ENCODE measurements at places on chromosomes 2 and 18. TPM values are rescaled to one million over a fixed set of nuclear protein-coding genes. Genes with fewer than 3 reads are reported as not detected.
A peak's percentile ranks its signal among the peaks of the same experiment; 100 is the strongest.

- DNase-seq: no peak
Observed at GRCh38 chr2:151766437-151767153, 32.3 kb upstream of the NEB start.

DNA sequence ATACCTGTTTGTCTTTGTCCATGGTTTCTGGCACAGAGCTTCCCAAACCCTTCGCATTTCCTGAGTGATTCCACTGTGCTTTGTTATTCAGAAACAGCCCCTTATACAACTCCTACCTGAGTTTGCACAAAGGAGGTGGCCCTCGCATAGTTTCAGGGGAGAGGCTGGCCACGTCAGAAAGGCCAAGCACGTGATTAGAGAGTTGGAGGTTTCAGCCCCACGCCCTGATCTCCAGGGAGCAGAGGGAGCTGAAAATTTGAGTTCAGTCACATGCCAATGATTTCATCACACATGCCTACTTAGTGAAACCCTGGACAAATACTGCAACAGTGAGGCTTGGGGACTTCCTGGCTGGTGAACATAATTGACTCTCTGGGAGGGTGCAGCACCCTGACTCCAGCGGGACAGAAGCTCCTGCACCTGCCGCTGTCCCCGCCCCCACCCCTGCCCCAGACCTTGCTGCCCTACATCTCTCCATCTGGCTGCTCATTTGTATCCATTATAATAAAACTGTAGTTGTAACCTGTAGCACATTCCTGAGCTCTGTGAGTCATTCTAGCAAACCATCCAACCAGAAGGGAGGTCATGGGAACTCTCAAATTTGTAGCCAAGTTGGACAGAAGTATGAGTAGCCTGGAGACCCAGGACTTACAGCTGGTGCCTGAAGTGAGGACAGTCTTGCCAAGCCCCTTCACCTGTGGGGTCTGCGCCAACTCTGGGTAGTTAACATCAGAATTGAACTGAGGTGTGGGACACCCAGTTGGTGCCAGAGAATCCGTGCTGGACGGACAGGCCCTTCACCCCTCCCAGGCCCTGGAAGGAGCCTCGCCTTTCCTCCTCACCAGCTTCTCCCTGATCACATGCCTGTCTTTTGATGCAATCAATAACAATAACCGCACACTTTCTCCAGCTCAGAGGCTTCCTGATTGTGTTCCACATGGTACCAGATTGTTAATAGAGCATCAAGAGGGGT lies 224.3 kb downstream of the ANAPC1 start:
- DNase-seq: peak; percentile 72

DNA sequence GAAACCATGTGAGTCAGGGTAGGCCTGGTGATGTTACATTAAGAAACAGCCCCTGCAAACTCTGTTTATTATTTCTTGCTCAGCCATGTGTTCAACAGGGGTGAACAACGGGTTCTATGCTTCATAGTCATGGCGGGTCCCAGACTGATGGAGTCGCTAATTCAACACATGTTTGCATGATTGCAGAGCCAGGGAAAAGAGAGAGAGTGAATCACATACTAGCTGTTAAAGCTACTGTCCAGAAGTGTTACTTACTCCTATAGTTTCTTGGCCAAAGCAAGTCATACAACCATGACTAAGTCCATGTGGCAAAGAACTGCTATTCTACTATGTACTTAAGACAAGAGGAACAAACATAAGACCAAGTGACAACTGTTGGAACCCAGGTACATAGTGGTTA lies 241.2 kb upstream of the SKOR2 start:
- DNase-seq: no peak

GRCh38 chr2:101827246-101827645 lies 129.7 kb downstream of the MAP4K4 start:
- DNase-seq: peak; percentile 77

GRCh38 chr18:6207116-6207515 lies 207.6 kb downstream of the L3MBTL4 start:
- DNase-seq: peak; percentile 53

DNA sequence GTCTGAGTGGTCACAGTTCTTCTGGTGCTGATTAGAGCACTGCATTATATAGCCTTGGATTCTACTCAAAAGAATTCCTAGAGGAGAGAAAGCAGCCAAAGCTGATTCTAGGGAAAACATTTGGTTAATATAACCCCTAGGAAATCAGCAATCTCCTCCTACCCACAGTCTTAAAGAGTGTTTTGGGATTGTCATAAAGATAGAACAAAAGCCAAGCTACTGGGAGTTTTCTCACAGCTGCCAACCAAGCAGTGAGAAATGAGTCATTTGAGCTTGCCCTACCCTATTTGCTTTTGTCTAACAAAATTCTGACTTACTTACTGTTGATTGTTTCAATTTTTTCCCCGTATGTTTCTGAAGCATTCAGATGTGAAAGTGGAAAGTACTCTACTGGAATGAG lies 469.3 kb downstream of the PLCL1 start:
- DNase-seq: peak; percentile 36

- no peak for DNase-seq
Observed at GRCh38 chr2:121193185-121193584, 91.8 kb downstream of the TFCP2L1 start.

DNA sequence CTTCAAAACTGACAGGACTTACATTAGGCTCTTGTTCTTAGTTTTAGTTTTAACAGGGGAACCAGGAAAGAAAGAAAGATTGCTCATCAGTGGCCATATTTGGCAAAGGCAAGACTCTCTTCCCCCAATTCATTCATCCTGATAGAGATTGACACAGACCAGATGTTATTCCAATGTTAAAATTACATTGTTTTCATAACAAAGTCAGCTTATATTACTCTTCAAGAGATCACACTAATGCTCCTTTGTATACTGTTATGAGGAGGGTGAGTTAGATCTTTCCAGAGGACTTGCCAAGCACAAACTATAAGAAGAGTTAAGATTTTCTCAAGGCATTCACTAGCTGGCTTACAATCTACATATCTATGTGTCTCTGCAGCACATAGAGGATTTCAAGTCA lies 252.1 kb downstream of the SLC8A1 start:
- DNase-seq: peak; percentile 57

DNA sequence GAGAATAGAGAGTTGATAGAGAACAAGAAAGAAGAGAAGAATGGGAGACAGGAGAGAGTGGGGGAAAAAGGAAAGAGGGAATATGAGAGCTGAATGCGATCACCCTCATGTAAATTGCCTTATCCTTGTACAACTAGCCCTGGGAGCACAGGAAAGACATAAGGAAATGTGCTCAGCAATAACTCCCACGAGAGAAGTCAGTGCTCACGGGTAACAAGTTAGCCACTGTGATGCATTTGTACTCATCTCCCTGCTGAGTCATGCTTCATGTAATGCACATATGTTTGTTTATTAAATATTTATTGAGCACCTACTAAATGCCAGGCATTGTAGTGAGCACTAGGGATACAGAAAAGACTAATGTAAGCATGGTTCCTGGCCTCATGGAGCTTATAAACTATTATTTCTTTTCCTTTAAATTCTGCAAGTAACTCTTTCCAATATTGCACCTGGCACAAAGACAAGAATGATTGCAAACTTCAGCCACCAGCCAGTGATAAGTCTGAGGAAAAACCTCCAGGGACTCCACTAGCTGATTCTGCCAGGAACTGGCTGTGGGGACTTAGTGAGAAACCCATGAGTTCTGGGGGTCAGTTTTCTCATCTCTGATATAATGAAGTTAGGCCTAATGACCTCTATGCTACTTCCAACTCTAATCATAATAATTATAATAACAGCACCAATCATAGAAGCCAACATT lies 124.1 kb downstream of the LNPK start:
- DNase-seq: no peak

- no peak for DNase-seq
Observed at GRCh38 chr2:172749388-172749787, 13.7 kb downstream of the RAPGEF4 start.

DNA sequence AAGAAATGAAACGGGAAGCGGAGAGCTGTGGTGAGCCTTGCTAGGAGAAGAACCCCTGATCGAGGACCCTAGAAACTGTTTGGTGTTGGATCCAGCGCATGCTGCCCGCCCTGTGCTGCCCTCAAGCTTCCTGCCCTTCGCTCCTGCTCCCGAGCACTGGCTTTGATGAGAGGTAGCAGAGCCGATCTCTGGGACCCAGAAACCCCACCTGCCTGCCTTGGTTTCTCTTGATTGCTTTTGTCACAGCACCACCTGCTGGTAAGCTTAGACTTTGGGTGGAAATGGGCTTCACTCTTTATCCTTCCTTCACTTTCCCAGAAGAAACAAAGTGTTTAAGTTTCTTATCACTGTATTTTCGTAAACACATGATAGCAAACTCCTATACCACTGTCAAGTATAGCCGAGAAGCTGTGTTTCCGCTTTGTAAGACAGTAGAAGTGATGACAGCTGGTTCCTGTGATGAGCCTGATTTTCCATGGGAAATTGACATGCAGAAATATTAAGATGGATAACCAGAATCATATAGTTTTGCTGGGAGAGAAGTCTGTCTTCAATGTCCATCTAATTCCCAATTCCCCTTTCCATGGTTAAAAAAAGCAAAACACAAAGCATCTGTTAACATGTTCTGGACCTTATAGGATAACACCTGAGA lies 267.4 kb downstream of the PHLPP1 start:
- DNase-seq: peak; percentile 89

GRCh38 chr2:148603562-148603920 lies 41.0 kb upstream of the EPC2 start:
- no peak for DNase-seq

- no peak for DNase-seq
Observed at GRCh38 chr2:132366421-132367180, 50.0 kb upstream of the GPR39 start.

DNA sequence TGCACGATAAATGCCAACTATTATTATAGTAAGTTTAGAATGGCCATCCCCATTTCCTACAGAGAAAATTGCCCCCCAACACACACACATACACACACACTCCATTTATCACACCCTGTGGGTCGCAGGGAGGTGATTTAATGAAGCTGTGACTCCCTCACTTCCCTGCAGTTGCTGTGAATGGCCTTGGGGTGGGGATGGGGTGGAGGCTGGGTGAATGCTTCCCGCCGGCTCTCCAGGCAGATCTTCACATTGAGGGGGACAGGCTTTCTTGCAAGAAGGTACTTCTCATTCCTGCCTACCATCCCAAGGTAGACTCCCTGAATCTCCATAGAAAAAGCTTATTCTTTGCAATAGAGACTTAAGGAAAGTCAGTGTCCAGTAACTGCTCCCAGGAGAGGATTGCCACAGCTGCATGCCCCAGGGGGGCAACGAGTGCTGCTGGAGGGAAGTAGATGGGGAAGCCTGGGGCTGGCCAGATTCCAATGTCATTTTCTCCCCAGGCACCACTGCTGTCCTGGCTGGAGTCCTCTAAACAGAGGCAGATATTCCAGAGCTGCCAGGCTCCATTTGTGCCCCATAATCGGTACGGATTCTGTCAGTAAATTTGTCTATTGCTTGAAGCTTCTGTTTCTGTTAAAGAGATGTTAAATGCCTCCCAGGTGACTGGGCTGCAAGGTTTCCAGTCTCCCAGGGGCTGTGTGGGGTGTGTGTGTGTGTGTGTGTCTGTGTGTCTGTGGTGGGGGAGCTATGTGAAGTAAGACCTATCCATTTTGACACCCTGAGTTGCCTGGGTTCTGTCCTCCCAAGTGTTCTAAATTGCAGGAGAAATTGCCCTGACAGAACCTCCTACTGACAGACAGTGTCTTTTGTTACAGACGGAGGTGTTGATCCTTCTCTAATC lies 265.5 kb downstream of the SRBD1 start:
- DNase-seq: no peak

DNA sequence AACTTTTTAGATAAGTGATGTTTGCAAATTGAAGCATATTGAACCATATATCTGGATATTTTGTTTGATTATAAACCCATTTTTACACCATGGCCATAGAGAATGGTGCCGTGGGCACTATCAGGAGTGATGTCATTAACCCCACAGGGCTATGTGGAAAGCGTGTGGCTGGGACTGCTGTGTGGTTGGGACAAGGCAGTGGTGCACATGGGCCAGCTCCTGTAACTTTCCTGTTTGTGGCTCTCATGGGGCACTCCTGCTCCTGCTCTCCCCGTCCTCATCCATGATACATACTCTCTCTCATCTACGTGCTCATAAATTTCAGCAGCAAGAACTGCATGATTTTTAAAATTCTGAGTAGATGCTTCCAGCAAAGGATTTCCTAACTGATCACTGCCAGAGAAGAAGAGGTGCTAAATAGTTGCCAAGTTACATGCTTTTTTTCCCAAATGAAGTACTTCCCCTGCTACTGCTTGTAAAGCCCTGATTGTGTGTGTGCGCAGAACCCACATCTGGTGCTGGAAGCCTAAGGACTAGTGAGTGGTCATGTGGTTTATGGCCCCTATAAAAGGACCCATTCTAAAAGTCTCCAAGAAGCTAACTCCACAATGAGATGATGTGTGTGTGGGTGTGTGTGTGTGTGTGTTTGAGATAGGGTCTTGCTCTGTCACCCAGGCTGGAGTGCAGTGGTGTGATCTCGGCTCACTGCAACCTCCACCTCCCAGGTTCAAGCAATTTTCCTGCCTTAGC lies 240.8 kb downstream of the NEDD4L start:
- no peak for DNase-seq

GRCh38 chr2:120700659-120701058 lies 35.0 kb upstream of the GLI2 start:
- no peak for DNase-seq

DNA sequence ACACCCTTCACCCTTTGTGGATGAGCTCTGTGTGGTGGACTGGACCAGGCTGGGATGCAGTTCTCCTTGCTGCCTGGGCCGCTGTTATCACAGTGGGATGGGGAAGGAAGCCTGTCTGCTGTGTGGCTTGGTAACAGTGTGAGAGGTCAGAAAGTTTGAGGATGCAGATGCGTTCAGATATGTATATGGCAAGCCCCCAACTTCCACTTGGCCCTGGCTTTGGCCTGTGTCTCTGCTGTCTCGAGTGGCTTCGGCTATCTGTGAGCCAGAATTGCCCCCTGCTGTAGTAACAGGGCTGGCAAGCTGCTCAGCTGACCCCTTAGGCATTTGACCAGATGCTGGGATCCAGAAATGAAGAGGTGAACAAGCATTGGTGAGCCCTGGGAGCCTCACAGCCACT lies 106.8 kb downstream of the WDSUB1 start:
- DNase-seq: no peak

DNA sequence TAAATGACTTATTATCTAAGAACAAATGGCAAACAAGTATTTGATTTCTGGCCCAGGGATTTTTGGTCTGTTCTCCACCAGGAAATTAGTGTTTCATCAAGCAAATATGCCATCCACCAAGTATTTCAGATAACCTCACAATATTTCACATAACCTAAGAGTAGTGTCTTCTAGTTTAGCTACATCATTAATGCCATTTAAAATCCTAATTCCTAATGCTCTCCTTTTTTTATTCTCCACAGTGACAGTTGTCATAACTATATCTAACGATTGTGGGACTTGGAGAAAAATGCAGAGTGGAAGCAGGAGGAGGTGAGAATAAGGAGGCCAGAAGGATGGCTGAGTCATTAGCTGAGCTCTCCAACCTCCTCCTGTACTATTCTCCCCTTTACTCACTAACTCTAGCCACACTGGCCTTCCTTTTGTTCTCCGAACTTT lies 58.5 kb upstream of the CTLA4 start:
- no peak for DNase-seq

Gene DIPK1C
- total RNA-seq: 1.8 TPM

Gene ANXA4
- total RNA-seq: 40.8 TPM

Gene APCDD1
- total RNA-seq: 142 TPM

Gene CYP27A1
- 15.8 TPM for total RNA-seq

Gene IL37
- not detected for total RNA-seq

Gene ELOA2
- total RNA-seq: not detected

Gene NCKAP5
- 0.58 TPM for total RNA-seq

Gene CDK15
- total RNA-seq: not detected

Gene DHRS9
- 2.6 TPM for total RNA-seq

Gene ADNP2
- total RNA-seq: 14.3 TPM

Gene UNC80
- total RNA-seq: 0.29 TPM

Gene CYTIP
- 24.8 TPM for total RNA-seq

Gene TMEFF2
- total RNA-seq: not detected

Data from stomach (tissue), 19 donors.